ENCODE measurements at places on chromosomes 6 and 20.
A peak's percentile ranks its signal among the peaks of the same experiment; 100 is the strongest.

GRCh38 chr6:152201120-152201519, 393.6 kb downstream of the ESR1 start:
- no peak for DNase-seq

- peak; percentile 36 for DNase-seq
Observed at GRCh38 chr6:74936886-74937285, 269.0 kb downstream of the COL12A1 start.

DNA sequence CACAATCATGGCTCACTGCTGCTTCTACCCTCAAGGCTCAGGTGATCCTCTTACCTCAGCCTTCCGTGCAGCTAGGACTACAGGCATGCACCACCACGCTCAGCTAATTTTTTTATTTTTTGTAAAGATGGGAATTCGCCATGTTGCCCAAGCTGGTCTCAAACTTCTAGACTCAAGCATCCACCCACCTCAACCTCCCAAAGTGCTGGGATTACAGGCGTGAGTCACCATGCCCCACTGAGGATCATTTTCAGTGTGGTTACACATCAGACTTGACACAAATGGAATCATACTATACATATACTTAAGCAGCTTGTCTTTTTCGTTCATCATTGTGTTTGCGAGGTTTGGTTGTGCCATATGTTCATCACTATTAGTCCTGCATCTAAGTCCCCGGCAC, 26.6 kb downstream of the ZC3H12D start:
- no peak for DNase-seq

DNA sequence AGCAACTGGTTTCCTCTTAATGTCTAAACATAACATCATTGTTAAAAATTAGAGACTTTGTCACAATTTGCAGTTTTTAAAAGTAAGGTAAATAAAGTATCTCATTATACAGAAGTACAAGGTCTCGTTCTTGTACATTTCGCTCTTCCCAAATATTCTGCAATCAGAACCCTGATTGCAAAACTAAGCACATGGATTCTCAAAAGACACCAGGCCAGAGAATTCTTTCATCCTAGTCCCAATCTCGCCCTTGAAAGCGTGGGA, 355 bp upstream of the AKAP7 start:
- DNase-seq = no peak

DNA sequence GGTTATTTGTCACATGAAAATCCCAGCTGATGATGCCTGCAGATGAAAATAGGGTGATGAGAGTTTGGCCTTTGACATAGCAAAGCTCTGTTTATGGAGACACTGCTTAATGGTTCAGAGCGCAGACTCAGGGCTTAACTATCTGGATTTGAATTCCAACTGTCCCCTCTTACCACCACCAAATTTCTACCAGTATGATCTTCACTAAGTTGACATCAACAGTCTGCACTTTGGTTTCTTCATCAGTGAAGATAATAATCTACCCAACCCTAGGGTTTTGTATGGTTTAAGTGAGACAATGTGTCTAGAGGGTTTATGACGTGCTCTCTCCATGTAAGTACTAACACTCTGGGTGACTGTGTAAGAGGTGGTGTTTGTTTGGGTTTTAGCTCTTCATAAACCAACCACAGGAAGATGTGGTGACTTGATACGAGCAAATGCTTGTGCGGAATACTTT, 151.4 kb upstream of the TNFAIP3 start:
- DNase-seq = no peak

- DNase-seq = no peak
Observed at GRCh38 chr6:30160008-30160784, 815 bp downstream of the TRIM10 start.

DNA sequence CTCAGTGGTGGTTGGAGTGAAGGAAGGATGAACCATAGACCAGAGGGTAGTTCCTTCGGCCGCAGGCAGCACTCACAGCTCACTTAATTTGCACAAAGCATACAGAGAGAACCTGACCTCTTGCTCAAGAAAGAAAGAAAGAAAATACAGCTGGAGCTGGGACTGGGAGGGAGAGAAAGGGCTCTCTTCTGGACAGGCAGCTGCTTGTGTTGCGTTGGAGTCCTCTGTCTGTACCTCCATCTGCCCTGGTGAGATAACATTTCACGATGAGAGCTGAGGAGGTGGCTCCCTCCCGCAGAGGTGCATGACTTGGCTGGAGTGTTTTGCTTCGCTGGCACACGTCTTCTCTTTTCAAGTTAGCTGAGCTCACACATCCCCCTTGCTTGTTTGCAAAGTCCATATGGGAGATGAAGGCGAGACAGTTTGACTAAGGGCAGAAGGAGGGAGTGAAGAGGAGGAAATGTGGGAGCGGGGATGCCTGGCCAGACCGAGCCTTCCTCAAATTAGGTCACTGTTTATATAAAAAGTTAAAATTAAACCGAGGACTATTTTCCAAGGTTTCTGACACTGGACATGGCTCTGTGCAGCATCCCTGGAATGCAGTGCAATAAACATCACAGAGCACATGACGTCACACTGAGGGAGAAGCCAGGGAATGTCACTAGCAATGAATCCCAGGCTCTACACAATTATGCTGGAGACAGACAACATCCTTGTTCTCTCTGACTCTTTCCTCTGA, 359.4 kb downstream of the CD83 start:
- peak; percentile 83 for DNase-seq

- DNase-seq = no peak
Observed at GRCh38 chr6:55726144-55726543, 147.2 kb upstream of the HMGCLL1 start.

DNA sequence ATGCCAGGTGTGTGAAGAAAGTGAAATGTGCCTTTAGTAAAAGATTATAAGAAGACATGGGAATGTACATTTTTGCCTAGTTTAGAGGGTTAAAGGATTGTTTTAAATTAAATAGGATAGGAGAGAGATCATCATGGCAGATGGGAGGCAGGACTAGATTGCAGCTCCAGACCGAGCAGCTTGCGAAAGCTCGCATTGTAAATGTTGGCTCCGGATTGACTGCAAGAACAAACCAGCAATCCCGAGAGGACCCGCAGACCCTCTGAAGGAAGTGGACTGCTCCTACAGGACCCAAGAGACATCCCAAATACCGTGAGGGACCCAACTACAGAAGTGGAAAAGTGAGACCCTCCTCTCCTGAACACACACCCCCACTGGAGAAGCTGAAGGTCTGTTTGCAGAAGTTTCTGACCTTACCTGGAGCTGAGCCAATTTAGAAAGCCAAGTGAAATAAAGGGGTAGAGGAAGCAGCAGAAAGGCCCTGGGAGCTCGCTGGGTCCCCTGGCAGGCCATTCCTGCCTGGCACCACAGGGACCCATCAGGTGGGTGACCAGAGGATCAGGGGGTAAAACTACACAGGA, 30.0 kb upstream of the TPD52L1 start:
- no peak for DNase-seq

DNA sequence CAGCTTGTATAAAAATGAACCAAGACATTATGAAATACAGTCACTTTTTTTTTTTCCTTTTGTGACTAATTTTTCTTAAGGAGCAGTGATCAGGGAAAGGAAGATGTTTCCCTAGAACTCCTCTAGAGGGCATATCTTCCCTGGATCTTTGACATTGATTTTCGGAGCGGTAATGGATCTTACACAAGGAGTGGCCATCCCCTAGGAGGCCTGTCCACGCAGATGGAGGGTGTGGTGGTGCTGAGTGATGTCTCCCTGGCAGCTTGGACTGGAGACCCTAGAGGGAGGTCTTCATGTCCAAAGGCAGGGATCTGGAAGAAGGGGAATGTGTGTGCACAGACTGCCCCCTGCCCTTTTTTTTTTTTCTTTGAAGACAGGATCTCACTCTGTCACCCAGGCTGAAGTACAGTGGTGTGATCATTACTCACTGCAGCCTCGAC, 7.0 kb upstream of the KIFC1 start:
- peak; percentile 76 for DNase-seq

DNA sequence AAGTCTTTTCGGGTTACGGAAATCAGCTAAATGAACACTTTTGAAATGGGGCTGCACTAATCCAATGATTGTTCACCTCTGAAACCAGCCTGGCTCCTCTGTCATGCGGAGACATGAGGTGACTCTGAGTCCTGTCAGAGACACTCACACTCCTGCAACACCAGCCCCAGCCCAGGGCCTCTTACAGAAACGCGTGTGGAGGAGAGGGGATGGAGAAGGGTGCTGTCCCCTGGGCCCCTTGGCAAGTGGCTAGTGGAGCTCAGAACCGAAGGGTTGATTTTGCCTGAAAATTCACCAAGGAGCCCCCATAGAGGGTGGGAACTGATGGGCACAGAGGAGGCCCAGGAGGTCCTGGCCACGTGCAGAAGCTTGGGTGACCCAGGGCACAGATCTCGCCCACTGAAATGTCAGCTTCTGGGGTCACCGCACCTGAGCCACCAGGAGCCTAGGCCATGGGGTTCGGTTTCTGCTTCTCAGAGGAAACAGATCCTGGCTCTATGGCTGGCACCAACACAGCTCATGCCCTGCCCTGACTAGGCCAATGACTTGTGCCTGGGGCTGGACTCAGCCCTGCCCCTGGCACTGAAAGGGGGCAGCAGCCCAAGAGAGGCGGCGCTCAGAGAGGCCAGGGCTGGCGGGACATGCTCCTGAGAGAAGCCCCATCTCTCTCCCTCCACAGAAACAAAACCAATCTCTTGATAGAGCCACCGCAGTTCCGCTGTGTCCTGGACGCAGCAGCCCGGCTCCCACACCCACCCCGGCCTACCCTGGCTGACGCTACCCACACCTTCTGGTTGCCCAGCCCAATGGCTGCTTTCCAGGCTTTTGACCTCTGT, 144.7 kb downstream of the ERMARD start:
- no peak for DNase-seq

GRCh38 chr6:140609956-140610355, 1235.5 kb upstream of the CITED2 start:
- peak; percentile 13 for DNase-seq

- DNase-seq = no peak
Observed at GRCh38 chr6:19035461-19036195, 648.5 kb downstream of the RNF144B start.

DNA sequence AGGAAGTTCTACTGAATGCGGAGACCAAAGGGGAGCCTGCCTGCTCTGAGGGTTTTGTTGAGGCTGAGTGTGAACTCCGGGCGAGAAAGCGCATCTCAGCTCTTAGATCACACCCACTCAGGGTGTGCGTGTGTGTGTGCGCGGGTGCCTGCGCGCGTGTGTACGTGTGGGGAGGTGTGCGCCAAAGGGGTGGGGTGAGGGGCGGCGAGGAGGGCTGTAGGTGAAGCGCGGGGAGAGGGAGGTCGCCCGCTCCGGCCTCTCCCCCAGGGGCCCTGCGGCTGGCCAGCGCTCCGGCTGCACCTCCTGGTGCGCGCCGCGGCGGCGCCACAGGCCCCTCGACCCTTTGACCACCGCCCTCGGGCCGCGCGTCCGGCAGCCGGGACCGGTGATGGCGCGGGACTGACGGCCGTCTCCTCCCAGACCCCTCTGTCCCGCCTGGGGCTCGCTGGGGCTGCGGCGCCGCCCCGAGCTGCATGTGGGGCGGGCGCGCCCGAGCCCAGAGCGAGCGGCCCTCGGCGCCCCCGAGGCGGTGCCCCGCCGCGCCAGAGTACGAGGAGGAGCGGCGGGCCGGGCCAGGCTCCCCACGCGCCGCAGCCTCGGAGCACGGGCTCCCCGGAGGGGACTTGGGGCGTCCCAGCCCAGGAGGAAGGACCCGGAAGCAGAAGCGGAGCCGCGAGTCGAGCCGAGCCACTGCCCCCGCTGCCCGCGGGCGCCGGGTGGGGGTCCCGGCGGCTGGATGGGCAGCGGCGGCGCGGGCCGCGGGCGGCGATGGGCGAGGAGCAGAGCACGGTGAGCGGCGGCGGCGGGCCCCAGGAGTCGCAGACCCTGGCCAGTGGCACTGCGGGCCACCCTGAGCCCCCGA, at the start of gene RNF217:
TSS of gene RNF217 (plus strand) at position 661 of the 862 bp plus-strand sequence. CDS start at position 769, 108 bp downstream.
- DNase-seq = peak; percentile 76

GRCh38 chr6:105560611-105561066, 157.8 kb upstream of the PREP start:
- DNase-seq = peak; percentile 60

DNA sequence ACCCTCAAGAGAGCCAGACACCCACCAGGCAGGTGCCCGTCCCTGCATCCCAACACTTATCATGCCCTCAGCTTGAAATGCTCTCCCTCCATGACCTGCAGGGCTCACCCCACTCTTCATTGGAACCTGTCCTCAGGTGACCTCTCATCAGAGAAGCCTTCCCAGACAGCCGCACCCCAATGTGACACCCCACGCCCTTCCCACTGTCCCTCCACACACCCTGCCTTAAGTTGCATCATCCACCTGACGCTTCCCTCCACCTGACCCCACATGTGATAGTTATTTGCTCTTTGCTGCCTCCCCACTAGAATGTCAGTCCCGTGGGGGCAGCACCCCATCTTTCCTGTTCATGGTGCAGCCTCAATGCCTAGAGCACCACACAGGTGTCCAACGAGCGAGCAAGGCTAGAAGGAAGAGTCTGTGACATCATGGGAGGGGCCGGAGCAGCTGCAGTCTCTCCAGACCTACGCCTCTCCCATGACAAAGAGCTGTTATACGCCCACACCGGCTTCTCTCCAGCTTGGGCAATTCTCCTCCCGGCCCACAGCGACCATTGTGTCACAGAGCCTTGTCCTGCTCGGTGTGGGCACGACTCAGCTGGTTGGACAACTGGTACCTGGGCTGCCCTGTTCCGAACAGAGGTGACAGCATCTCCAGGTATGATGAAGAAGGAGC, 58.2 kb downstream of the NFATC2 start:
- no peak for DNase-seq

GRCh38 chr20:47362361-47363219, 6.1 kb upstream of the ZMYND8 start:
- DNase-seq = no peak

GRCh38 chr20:32052778-32053362, 828 bp downstream of the HCK start:
- no peak for DNase-seq

DNA sequence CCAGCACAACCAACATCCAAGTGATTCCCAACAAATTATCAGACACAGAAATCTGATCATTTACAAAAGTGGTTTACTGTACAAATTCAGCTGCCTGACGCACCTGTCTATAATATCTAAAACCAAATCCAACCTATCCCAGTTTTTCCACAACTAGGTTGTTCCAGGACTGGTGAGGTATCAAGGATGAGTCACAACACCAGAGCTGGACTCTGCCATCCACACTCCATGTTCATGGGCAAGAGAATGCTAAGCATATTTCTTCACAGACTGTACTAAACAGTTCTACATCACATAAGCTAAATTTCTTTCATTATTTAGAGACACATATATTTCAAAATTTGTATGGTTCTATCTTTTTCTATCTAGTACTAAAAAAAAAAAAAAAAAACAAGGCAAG, 141.6 kb downstream of the BTBD9 start:
- peak; percentile 31 for DNase-seq

GRCh38 chr6:9659848-9660247, 755.0 kb downstream of the TFAP2A start:
- DNase-seq = no peak
